Stimulated activated CD4-positive, alpha-beta T cell treated with anti-CD3 and anti-CD28 coated beads, TNF-alpha, amount 100 ng/mL, for 4 hours (primary cell): ENCODE measurements at places on chromosomes 2 and 18.

- DNase-seq = no peak
These were observed 1.7 kb downstream of the MFF start for GRCh38 chr2:227326783-227327182.

DNA sequence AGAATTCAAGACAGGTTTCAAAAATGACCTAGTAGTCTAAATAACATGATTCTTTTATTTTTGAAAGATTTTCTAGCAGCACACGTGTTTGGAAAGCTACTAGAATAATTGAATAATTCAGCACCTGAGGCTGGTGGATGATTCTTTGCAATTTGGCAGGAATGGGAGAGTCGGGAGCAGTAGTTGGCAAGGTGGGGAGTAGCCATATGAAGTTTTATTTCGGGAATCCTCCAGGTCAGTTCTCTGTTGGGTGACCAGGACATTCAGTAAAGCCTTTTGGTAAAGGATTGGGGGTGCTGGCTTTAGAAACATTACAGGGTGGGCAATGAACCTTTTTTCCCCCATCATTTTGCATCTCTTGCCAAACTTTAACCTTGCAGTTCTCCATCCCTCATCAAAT is 75.0 kb upstream of the LYPD6B start:
- DNase-seq = no peak

GRCh38 chr2:85954590-85955458 is 66.0 kb upstream of the ST3GAL5 start:
- DNase-seq = no peak

DNA sequence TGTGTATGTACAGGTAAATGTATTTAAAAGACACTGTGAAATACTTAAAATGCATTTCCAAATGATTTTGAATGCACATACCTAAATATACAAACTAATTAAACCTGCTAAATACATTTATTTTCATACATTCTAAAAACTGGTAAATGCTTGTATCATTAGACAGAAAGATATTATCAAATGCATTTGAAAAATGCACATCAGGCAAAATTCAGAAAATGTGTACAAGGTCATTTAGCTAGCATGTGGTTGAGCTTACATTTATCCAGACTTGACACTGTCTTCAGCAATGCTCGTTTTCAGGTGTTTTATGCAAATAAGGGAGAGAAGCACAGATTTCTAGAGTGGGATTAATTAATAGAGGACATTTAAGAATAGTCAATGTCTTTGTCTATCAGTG is 374.2 kb downstream of the SUCLG1 start:
- DNase-seq = no peak

DNA sequence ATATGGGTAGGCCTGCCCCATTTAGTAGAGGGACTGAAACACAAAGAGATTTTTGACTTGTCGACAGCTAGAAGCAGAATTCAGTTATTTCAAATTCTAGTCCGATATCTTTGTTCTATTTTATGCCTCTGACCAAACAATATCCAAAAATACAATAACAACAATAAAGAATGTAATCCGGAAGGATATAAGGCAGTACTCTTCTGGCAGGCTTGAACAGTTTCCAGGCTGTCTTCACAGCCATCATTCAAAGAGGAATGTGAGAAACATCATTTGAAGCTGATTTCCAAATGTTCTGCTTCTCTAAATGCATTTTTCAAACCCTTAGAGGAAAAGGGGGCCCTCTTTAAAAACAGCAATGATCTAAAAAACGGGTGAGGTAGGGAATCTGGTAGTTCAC is 36.7 kb upstream of the SPTBN1 start:
- no peak for DNase-seq

DNA sequence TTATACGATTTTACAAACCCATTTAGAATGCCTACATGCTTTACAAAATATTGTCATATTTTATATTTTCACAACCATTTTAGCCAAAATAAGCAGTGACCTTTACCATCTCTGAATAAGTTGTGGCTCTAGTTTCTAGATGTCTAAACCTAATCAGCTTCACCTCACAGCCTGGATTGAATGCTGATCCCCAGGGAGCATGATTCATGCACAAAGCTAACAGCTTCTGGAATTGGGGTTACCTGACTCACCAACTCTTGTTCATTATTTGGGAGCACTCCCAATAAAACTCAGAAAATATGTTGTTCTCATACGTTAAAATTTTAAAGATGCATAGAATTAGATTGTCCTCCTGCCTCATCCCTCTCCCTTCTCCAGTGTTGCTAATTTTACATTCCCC is 611.7 kb upstream of the NETO1 start:
- no peak for DNase-seq

GRCh38 chr2:28166956-28167355 is 225.7 kb upstream of the FOSL2 start:
- no peak for DNase-seq

DNA sequence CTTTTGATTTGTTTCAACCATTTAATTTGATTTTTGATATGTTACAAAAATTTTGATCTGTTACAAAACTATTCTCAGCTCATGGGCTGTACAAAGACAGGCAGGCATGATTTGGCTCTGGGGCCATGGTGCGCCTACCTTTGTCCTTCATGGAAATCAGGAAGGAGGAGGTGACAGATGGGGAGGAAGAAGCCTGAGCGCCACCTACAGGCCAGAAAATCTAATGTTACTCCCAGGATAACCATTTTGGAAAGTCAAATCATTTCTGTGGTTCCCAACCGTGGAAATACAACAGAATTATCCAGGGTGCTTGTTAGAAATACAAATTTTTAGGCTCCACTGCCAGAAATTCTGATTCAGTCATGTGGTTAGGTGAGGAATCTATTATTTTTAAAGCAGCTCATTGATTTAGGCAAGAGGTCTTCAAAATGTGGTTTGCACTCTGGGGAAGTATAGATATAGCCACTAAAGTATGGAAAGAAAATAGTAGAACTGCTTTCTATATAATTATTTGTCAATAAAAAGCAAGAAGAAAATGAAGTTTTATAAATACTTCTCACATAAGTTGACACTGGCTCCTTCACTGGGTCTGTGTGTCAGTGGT is 93.9 kb downstream of the EVA1A start:
- no peak for DNase-seq

- no peak for DNase-seq
These were observed 153.4 kb upstream of the SOX11 start for GRCh38 chr2:5538772-5539171.

GRCh38 chr2:231883468-231883881 is 42.7 kb downstream of the NPPC start:
- no peak for DNase-seq

GRCh38 chr2:209380293-209380692 is 43.6 kb upstream of the MAP2 start:
- DNase-seq = no peak

GRCh38 chr18:3321133-3321812 is 59.3 kb downstream of the MYL12B start:
- DNase-seq = no peak

DNA sequence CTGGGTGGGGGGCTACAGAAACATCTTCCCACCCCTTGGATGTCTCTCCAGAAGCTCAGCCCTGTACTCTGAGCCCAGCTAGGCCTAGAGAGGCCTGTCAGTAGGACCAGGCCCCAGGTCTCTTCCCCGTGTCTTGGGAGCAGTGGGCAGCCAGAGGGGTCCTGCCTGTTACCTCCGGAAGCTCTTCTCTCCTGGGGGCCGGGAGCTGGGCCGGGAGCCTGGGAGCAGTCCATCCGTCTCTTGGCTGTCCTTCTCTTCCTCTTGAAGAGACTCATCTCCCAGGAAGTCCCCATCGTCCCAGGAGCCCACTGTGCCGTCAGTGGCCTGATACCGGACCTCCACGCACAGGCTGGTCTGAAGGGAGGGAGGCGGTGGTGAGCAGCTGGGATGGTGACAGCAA is 38.3 kb upstream of the OTOF start:
- no peak for DNase-seq
